Activated CD4-positive, alpha-beta T cell treated with anti-CD3 and anti-CD28 coated beads, Interleukin-2, amount 10 ng/mL, durations not matched to agents 7 days and 5 days (primary cell): ENCODE measurements at places on chromosomes 3 and 15. TPM values are rescaled to one million over a fixed set of nuclear protein-coding genes. Genes with fewer than 3 reads are reported as not detected.

JAGN1 gene
- total RNA-seq = 29.6 TPM

DNA sequence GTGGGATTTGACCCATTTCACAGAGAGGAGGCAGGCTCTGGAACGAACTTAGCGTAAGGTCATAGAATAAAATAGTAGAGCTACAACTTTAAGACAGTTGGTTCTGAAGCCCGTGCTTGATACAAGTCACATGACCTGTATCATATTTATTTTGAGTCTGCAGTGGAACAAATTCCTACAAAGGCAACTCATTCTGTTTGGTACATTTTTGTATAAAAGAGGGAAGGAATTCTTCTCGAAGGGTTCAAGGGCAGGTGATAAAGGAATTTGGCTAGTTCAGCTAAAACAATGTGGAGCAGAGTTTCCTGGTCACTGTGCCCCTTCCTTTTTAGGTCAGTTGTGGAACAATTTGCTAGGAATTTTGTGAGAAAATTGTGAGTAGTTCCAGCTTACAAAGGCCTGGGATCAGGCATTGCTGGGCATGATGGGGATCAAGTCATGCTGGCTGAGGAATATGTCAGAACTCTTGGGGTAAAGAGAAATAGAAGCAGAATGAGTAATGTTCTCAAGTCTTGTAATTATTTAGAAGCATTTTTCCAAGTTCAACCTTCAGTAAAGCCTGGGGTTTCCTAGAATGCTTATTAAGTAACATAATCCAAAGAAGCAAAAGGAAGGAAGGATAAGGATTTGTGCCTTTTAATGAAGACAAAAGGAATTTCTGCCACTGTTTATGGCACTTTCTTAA lies 19.1 kb downstream of the USP3 start:
- no peaks in the 10 kb centered on the region for H3K27me3 ChIP-seq
- H3K4me1 ChIP-seq = peaks cover 52% of the 10 kb centered on the region
- no peak overlapping the region for H3K4me3 ChIP-seq
- DNase-seq = no peak
- H3K36me3 ChIP-seq = peaks cover 19% of the 10 kb centered on the region

DNA sequence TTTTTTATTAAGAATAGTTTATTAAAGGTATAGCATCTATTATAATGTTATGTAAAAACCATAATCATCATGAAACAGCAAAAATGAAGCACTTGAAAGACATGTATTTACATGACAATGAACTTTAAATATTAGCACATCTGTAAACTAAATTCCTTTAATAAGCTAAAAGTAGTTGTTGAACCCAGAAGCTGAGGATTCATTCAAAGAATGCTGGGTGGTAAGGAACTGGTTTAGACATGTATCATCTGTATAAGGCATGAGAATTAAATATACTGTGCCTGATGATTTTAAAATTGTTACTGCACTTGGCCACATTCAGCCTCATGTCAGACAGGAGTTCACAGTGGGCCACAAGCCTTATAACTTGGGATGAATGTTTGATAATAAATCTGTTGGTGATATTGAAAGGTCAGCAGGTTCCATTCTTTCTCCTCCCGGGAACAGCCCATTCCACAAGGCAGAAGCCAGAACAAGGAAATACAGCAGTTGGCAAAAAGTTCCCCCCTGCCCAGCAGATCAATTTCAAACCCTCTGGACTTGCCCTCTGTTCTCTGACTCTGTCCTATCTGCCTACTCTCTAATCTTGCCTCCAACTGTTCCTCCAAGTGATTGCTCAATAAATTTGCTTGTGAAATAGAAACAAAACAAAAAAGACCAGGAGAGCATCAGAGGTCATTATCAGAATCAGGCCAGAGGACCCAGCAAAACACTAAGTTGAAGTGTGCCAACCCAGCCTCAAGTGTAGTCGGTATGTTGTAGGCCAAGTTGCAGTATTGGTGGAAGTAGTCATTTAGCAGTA lies 49.8 kb upstream of the TEX264 start:
- H3K36me3 ChIP-seq = no peaks in the 10 kb centered on the region
- no peak overlapping the region for H3K27ac ChIP-seq
- no peak overlapping the region for H3K4me3 ChIP-seq
- DNase-seq = no peak
- no peaks in the 10 kb centered on the region for H3K4me1 ChIP-seq

DNA sequence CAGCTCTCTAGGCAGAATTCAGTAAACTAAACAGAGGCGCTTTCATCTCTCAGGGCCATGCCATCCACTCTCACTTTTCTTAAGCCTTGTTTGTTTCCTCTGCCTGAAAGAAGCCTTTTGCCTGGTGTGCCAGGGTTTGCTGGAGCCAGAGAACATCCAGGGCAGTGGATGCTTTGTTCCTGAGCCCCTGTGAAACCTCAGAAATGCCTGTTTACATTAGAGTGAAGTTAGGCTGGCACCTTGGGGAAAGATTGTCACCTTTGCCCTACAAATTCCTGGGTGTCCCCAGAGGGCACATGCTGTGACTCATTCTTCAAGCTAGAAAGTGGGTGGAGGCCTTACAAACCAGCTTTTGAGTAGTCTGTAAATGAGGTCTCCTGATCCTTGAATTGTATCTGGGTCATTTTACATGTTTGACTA lies 10.7 kb upstream of the TRAK1 start:
- H3K4me1 ChIP-seq = peaks cover 44% of the 10 kb centered on the region
- H3K4me3 ChIP-seq = no peak overlapping the region
- no peak for DNase-seq
- H3K27me3 ChIP-seq = no peaks in the 10 kb centered on the region

- H3K27me3 ChIP-seq = no peaks in the 10 kb centered on the region
- no peaks in the 10 kb centered on the region for H3K4me1 ChIP-seq
- no peak overlapping the region for H3K27ac ChIP-seq
- H3K4me3 ChIP-seq = no peak overlapping the region
- no peaks in the 10 kb centered on the region for H3K36me3 ChIP-seq
- DNase-seq = no peak
These were observed 57.8 kb downstream of the NCEH1 start for GRCh38 chr3:172653004-172653572.

GRCh38 chr3:32280262-32280910 lies 41.9 kb downstream of the CMTM8 start:
- DNase-seq = no peak
- H3K4me1 ChIP-seq = peaks cover 9% of the 10 kb centered on the region
- no peaks in the 10 kb centered on the region for H3K36me3 ChIP-seq
- H3K27ac ChIP-seq = no peak overlapping the region
- H3K27me3 ChIP-seq = no peaks in the 10 kb centered on the region

GRCh38 chr15:90184119-90184785 lies 16.9 kb upstream of the SEMA4B start:
- H3K4me3 ChIP-seq = peak overlapping the region; percentile 68
- no peak for DNase-seq
- peaks cover 6% of the 10 kb centered on the region for H3K27me3 ChIP-seq
- no peaks in the 10 kb centered on the region for H3K36me3 ChIP-seq

- H3K4me1 ChIP-seq = no peaks in the 10 kb centered on the region
- no peak for DNase-seq
- no peaks in the 10 kb centered on the region for H3K27me3 ChIP-seq
These were observed 251.1 kb downstream of the CNTN3 start for GRCh38 chr3:74363346-74363745.

DNA sequence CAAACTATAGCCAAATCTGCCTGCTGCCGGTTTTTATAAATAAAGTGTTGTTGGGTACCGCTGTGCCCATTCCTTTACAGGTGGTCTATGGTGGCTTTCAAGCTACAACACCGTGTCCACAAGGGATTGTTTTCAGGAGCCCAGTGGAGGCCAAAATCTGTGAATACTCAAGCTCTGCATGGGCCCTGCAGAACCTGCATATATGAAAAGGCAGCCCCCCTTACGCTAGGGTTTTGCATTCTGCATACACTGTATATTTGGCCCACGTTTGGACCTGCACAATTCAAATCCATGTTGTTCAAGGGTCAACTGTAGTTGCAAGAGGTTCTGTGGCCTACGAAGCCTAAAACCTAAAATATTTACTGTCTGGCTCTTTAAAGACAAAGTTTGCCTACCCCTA lies 122.2 kb upstream of the TLE3 start:
- DNase-seq = no peak
- H3K4me1 ChIP-seq = peaks cover 8% of the 10 kb centered on the region
- H3K27ac ChIP-seq = no peak overlapping the region
- no peaks in the 10 kb centered on the region for H3K36me3 ChIP-seq
- no peak overlapping the region for H3K4me3 ChIP-seq
